ENCODE measurements at places on chromosomes 3 and 15.

DNA sequence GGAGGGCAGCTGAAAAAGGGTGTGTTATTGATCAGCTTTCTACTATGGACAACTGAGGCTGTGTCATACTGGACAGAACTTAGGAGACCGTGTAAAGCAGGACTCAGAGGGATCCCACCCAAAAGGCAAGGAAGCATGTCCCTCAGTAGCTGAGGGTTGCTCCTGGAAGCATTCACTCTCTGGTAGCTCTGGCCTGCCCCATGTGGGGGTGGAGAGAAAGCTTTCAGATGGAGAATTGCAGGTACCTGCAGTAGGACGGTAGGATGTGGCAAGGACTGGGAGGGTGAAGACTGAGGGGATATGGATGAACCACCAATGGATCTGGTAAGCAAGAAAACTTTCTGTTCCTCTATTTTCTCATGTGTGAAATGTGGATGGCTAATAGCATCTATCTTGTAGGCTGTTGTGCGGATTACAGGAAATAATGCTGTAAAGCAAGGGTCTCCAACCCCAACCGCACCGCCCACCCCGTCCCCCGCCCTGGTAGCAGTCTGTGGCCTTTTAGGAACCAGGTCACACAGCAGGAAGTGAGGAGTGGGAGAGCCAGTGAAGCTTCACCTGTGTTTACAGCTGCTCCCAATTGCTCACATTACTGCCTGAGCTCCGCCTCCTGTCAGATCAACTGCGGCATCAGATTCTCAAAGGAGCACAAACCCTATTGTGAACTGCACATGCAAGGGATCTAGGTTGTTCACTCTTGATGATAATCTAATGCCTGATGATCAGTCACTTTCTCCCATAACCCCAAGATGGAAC lies 157.7 kb upstream of the PROK2 start:
- DNase-seq, result no peak

DNA sequence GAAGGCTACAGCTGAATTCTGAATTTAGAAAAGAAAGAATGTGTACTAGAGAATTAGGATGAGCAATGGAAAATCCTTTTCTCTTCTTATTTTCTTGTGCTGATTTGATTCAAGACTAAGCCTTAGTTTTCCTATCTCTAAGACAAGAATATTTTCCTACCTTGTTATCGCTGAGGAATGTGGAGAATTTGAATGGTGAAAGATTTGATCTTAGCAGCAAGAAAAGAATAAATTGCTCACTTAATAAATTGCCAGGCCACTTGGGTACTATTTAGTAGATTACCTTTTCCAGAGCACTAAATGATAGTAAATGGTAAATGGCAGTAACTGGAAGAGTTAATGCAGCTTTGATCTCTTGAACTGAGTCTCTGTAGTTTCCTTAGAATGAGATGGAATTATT lies 145.7 kb upstream of the MEIS2 start:
- no peak for DNase-seq

GRCh38 chr3:113288881-113289280 lies 77.5 kb downstream of the BOC start:
- DNase-seq, result no peak

GRCh38 chr3:25040748-25041147 lies 387.3 kb upstream of the RARB start:
- no peak for DNase-seq
